ENCODE measurements at places on chromosomes 6 and 20.

- peak; percentile 63 for DNase-seq
These were observed 7.3 kb upstream of the ULBP2 start for GRCh38 chr6:149934249-149935156.

GRCh38 chr6:6046716-6047115 is 40.0 kb upstream of the NRN1 start:
- DNase-seq: no peak

DNA sequence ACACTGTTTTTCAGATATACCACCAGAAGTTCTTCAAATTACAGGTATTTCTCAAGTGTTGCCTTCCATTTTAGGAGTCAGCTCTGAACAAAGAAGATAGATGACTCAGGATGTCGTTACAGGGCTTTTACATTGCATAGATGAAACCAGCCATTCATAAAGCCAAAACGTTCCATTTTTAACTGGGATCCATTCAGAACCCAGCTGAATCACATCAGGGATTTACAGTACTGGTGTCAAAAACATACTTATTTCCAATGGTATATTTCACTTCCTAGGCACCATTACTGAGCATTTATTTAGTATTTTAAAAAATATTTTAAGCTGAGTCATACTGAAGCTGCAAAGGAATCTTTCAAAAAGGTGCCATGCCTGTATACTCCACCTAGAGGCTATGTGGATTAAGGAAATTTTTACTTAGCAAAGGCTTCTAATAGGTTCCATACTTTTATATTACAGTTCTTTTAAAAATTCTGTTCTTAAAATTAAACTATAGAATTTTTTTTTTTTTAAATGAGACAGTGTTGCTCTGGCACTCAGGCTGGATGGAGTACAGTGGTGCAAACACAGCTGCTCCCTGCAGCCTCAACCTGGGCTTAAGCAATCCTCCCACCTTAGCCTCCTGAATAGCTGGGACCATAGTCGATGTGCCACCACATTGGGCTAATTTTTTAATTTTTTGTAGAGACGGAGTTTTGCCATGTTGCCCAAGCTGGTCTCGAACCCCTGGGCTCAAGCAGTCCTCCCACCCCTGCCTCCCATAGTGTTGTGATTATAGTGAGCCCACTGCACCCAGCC is 2.6 kb downstream of the ASF1A start:
- DNase-seq: no peak

GRCh38 chr20:62846166-62846890 is 15.3 kb downstream of the TCFL5 start:
- DNase-seq: no peak

DNA sequence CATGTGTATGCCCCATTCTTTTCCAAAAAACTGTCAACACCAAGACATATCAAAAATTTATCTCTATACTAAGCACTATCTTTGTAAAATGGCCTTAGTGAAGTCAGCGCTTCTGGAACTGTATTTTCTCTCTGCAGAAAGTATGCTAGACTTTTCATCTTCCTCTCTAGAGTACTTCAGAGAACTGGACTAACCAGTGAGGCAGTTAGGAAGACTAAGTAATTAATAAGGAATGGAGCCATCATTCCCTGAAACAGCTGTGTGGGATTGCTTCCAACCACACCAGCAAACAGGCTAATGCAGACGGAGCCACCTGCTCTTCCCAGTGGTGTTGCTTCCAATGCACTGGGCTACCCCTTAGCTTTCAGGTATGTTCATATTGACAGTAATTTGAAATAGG is 169.1 kb upstream of the FUT9 start:
- DNase-seq: no peak

- peak; percentile 84 for DNase-seq
These were observed 1.4 kb upstream of the FOXO3 start for GRCh38 chr6:108559097-108559883.

DNA sequence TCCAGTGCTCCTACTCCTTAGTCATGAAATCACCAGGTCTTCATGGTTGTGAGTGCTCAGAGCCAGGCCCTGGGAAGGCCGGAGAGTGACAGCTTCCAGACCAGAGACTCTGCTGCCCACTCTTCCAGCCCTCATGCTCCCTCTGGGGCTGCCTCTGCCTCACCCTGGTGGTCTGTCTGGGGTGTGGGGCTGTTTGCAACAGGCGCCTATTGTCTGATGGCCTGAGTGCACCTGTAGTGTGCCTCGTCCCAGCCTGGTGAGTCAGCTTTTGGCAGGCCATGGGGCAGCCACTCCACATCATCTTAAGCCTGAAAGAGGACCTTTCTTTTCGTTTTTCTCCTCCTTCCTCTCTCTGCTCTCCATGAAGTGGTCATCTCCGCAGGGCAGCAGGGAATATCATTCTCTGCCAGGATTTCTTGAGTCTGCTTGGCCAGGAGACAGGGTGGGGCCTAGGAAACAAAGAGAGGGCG is 173.8 kb downstream of the VEGFA start:
- no peak for DNase-seq

GRCh38 chr20:46816886-46817638 is 77.6 kb upstream of the EYA2 start:
- no peak for DNase-seq

DNA sequence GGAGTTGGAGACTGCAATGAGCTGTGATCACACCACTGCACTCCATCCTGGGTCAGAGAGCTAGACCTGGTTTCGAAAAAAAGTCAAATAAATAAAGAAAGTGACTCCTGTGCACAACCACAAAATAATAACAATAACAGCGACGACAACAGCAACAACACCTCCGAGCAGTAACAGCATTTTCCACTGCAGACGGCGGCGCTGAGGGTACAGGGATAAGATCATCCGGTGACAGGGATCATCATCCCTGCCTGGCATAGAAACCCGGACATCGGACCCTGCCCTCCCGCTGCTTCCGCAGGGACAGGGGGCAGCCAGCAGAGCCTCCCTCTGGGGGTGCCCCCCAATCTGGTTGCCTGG is 11.5 kb downstream of the SRXN1 start:
- no peak for DNase-seq

DNA sequence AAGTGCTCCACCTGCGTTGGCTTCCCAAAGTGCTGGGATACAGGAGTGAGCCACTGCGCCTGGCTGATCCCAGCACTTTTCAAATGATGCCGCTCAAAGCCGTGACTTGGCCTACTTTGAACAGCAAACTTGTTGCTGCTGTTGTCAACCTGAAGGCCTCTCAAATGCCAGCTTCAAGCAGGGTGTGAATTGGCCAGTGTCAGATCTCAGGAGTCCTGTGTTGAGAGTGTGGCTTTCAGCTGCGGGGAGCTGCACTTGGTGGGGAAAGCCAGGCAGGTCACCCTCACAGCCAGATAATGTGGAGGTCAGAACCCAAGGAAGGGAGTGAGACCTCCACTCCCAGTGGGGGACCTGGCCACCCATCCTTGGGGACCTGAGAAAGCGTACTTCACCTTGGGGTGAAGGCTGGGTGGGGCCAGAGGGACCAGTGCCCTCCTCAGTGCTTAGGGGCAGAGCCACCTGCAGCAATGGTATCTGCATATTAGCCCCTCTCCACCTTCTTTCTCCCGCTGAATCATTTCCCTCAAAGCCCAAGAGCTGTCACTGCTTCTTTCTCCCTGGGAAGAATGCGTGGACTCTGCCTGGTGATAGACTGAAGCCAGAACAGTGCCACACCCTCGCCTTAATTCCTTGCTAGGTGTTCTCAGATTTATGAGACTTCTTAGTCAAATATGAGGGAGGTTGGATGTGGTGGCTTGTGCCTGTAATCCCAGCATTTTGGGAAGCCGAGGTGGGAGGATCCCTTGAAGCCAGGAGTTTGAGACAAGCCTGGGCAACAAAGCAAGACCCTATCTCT is 19.1 kb upstream of the PANK2 start:
- DNase-seq: no peak

- DNase-seq: no peak
These were observed 700.9 kb upstream of the SLC35B3 start for GRCh38 chr6:9136141-9136822.

All from stimulated activated CD4-positive, alpha-beta T cell treated with anti-CD3 and anti-CD28 coated beads, Interleukin-4, amount 100 ng/mL, for 1 hour (primary cell).